ENCODE measurements at places on chromosomes 11 and 22.
A peak's percentile ranks its signal among the peaks of the same experiment; 100 is the strongest.

DNA sequence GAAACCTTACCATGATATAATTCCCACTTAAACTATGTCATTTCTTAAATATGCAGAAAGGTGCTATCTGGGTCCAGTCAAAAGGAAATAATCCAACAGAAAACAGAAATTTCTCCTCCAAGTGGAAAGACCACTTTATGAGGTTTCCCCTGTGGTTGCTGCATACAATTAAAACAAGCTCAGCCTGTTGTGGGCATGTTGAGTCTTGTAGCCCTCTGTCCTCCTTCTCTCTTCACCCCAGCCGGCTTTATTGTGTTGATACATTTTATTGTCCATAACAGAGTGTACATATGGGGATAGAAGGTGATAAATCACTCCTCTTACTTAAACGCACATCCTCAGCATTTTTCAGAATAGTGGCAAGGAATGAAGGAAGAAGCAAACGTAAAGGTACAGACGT is 126.0 kb upstream of the MTNR1B start:
- no peak for DNase-seq

- no peak for DNase-seq
These were observed 50.7 kb downstream of the ZNRF3 start for GRCh38 chr22:28934026-28934425.

GRCh38 chr22:17359501-17359900 is 9.8 kb upstream of the CECR2 start:
- DNase-seq: no peak

DNA sequence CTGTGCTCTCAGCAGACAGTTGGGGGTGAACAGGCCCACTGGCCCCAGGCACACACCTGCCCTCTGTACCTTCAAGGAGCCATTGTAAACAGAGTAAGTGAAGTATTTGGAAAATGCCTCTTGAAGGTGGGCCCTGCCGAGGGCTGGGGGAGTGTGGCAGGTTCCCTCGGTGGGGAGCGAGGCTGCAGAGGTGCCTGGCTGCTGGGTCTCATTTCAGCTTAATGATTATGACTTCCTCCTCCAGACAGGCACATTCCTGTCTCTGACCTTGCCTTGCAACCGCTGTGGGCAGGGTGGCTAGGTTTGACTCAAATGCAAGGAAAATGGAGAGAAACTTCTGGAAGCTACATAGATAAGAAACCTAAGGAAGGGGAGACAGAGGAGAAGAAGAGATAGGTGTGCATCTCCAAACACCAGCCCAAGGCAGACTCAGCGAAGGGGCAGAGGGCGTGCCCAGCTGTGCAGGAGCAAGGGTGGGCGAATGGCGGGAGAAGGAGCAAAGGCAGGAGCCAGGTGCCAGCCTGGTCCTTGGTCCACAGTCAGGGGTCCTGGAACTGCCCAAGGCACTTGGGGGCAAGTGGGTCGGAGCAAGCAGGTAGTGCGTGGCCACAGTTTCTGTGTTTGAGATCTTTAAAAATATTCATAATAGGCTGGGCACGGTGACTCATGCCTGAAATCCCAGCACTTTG is 14.0 kb downstream of the GRAMD4 start:
- peak; percentile 36 for DNase-seq

DNA sequence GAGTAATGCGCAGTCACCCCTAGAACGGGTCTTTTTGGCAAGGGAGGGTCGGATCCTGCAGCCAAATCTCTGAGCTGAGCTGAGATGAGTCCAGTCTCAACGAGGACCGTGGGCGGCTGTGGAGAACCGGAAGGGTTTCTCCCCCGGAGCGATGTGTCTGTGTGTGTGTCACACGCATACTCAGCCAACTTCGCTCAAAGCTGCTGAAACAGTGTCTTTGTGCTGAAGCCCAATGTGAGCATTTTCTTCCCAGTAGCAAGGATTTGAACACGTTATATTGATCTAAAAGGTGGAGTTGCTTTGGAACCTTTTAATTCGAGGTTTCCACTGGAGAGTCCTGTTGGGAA is 1.4 kb upstream of the CELSR1 start:
- DNase-seq: no peak

DNA sequence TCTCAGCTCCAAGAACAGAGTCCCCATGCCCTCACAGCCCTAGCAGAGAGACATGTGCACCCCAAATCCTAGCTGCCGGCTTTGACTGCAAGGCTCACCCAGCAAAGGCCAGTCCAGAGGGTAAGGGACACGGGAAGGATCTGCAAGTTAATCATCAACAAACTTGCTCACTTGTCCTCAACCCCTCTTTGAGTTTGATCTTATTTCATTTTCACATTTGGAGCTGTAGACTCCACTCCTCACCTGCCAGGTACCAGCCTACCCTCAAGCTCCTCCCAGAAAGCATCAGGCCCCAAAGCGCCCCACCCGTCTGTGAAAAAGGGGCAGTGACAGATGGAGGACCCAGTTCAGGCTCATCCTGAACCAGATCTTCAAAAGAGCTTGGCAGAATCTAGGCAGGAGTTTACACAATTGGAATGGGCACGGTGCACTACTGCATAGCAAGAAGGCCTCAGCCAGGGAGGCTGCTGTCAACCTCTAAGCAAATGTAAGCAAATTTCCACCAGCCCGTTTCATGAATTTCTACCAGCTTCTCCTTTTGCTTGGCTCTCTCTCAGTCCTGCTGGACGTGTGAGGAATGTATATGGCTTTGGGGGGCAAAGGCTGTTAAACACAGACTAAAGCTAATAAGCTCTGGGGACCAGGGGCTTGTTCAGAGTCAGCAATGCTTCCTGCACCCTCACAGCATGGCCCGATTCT is 5.5 kb downstream of the EHD1 start:
- no peak for DNase-seq

GRCh38 chr11:61045271-61045670 is 57.0 kb upstream of the CD5 start:
- DNase-seq: no peak

- DNase-seq: no peak
These were observed 5.7 kb downstream of the SMTN start for GRCh38 chr22:31086703-31087330.

DNA sequence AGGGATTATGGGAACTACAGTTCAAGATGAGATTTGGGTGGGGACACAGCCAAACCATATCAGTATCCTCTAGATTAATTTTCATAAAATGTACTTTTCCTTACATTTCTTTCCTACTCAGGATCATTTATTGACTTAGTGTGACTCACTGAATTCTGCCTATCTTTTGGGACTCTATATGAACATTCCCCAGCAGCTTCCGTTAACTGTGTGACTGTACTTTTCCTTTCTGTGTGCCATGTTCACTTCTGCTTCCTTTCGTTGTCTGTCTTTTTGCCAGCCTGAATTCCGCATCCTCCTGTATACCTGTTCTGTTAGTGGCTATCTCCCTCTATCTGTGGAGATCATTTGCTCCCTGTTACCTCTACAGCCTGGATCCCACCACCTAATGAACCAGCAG is 48.8 kb downstream of the SPECC1L start:
- DNase-seq: no peak

DNA sequence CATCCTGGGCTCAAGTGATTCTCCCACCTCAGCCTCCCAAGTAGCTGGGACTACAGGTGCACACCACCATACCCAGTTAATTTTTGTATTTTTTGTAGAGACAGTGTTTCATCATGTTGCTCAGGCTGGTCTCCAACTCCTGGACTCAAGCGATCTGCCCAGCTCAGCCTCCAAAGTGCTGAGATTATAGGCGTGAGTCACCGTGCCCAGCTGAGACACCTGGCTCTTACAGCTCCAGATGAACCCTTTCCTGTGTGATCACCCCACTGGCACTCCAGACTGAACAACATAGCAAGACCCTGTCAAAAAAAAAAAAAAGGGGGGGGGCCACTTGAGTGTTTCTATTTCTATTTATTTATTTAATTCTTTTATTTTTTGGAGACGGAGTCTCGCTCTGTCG is 1.0 kb upstream of the ADSL start:
- no peak for DNase-seq

- DNase-seq: no peak
These were observed 45.8 kb downstream of the C11orf96 start for GRCh38 chr11:43988040-43988817.

Data from right cardiac atrium (tissue), 5 donors.